ENCODE measurements at places on chromosomes 1 and 21. TPM values are rescaled to one million over a fixed set of nuclear protein-coding genes. Genes with fewer than 3 reads are reported as not detected.

GRCh38 chr1:167728818-167729410 lies 7.1 kb downstream of the MPZL1 start:
- no peaks in the 10 kb centered on the region for H3K4me1 ChIP-seq
- no peaks in the 10 kb centered on the region for H3K36me3 ChIP-seq
- H3K4me3 ChIP-seq: no peak overlapping the region
- DNase-seq: no peak

GRCh38 chr1:202862679-202863560 lies 26.0 kb downstream of the RABIF start:
- no peak overlapping the region for H3K27ac ChIP-seq
- peaks cover 19% of the 10 kb centered on the region for H3K27me3 ChIP-seq
- H3K4me1 ChIP-seq: peaks cover 15% of the 10 kb centered on the region
- H3K36me3 ChIP-seq: no peaks in the 10 kb centered on the region

GRCh38 chr1:79575424-79575823 lies 568.9 kb upstream of the ADGRL4 start:
- H3K36me3 ChIP-seq: no peaks in the 10 kb centered on the region
- no peaks in the 10 kb centered on the region for H3K27me3 ChIP-seq
- no peak overlapping the region for H3K27ac ChIP-seq
- H3K4me1 ChIP-seq: no peaks in the 10 kb centered on the region
- no peak for DNase-seq

DNA sequence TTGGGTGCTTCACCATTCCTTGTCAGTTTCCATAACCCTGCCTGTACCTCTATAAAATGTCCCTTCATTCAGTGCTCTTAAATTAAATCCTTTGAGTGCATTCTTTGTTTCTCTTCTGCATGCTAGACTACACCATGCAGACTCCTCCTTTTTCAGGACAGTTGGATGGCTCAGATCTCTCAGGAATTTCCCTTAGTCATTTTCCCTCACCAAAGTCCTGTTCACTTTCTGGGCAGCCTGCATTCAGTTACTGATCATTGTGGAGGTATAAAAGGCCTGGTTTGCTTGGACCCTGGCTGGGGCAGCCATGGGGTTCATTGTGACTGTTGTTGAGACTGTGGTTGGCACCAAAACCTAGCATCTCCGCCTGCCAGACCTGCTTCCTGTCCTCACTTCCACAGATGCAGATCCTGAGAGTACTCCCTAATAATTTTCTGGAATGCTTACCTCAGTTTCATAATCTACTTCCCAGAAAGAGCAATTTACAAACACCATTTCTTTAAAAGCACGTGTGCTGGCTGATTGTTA lies 88.4 kb downstream of the PDE4B start:
- H3K4me3 ChIP-seq: no peak overlapping the region
- no peak for DNase-seq
- no peaks in the 10 kb centered on the region for H3K4me1 ChIP-seq
- H3K27me3 ChIP-seq: no peaks in the 10 kb centered on the region
- H3K27ac ChIP-seq: no peak overlapping the region

DNA sequence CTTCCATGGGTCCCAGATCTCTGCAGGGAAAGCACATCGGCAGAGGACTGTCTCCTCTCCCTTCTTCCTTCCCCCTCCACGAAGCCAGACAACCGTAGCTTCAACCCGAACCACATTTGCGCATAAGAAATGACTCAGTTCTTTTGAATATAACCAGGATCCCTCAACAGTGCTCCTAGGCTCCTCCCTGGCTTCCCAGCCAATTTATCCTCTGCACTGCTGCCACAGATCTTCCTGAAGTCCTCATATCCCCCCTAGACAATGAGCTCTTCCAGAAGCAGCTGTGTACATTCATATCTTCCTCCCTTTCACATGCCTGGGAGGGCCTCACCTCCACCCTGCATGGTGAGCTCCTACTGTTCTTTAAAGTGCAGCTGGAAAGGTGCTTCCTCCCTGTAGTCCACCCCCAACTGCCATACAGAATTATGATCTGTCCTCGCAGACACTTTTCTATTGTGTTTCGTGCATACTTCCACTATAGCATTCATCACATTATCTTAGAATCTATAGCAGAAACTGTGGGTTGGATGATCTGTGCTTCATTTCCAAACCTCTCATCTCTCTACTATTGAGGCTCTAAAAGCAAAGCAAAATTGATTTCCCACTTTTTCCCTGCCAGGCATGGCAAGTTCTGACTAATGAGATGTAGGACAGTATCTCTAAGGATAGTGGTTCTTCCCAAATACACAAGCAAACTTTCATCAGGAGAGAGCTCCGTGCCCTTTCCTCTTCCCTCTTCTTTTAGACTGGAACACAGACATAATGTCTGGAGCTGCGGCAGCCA lies 179.3 kb upstream of the HMGB4 start:
- H3K4me3 ChIP-seq: no peak overlapping the region
- no peaks in the 10 kb centered on the region for H3K4me1 ChIP-seq
- peaks cover 8% of the 10 kb centered on the region for H3K27me3 ChIP-seq
- DNase-seq: no peak

- peaks cover 7% of the 10 kb centered on the region for H3K4me1 ChIP-seq
- peak overlapping the region; percentile 48 for H3K4me3 ChIP-seq
- peak; percentile 6 for DNase-seq
- H3K27me3 ChIP-seq: no peaks in the 10 kb centered on the region
- no peaks in the 10 kb centered on the region for H3K36me3 ChIP-seq
Measured at GRCh38 chr21:15051644-15052458, 12.9 kb downstream of the NRIP1 start.

DNA sequence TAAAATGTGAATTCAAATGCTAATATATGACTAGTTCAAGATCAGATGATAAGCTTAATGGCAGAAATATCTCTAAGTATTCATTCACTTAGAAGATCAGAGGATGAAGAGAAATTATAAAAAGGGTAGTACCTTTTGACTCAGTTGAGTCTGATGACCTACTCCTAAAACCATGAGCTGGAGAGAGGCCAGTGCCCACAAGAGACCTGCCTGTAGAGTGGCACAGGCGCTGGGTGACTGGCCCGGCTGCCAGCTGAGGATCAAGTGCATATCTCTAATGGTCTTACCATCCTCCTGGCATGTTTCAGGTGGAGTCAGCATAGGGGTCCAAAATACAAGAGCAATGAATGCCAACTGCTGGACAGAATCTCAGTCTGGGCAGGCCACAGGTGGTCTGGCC lies 14.1 kb downstream of the DDAH1 start:
- no peaks in the 10 kb centered on the region for H3K4me1 ChIP-seq
- DNase-seq: no peak
- H3K27me3 ChIP-seq: no peaks in the 10 kb centered on the region
- H3K4me3 ChIP-seq: no peak overlapping the region
- H3K36me3 ChIP-seq: no peaks in the 10 kb centered on the region
- no peak overlapping the region for H3K27ac ChIP-seq

DNA sequence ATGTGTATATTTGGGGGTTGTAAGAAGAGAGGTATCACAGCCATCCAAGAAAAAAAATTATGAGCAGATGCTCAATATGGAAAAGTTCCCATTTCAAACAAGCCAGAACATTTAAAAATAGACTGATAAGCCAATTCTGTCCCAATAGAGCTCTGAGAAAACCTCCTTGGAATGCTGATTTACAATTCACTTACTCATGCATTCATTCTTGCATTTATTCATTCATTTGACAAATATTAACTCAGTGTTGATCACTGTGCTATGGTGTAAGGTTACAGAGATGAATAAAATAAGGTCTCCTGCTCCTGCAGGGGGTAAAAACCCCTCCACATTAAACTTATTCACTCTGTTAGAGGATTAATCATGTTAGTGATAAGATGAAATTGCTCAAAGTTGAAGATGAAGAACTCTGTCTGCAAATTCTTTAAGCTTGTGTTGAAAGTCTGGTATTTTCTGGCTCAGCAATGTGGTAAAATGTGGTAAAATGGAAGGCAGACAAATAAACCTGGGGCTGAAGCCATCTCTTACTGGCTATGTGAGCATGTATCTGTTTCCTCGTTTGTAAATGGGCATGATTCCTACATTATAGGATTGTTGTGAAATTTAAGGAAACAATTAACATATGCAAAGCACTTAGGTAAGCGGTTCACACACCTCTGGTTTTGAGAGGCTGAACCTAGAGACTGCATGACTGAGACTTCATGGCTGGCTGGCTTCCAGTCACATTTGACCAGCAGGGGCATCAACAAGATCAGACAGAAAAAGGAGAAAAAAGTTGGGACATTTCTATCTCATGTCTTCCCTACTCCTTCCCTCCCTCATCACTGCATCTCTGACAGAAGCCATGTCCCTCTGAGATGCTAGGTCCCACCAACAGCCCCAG lies 45.0 kb upstream of the DAB1 start:
- no peak overlapping the region for H3K27ac ChIP-seq
- no peak for DNase-seq
- H3K4me1 ChIP-seq: no peaks in the 10 kb centered on the region
- H3K36me3 ChIP-seq: no peaks in the 10 kb centered on the region
- no peaks in the 10 kb centered on the region for H3K27me3 ChIP-seq

GRCh38 chr1:100037656-100037926 lies 67.8 kb downstream of the SLC35A3 start:
- H3K4me1 ChIP-seq: peaks cover 39% of the 10 kb centered on the region
- H3K27me3 ChIP-seq: no peaks in the 10 kb centered on the region
- DNase-seq: no peak

DNA sequence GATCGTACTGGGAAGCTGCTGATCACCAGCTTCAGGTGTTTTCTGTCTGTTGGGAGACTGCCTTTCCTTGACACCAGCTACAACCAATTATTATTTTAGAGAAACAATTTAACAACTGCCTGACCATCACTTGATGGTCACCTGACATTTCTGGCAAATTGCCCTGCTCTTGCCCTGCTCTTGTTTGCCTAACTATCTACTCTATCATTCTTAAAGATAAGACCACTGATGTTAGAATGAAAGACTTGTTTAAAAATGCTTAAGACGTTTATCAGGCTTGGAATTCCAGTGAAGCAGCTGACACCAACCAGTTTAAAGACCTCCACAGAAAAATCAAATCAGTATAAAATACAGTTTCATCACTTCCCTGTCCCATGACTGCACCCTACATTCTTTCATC lies 423.3 kb upstream of the CAMK1G start:
- DNase-seq: no peak
- H3K27me3 ChIP-seq: no peaks in the 10 kb centered on the region
- H3K36me3 ChIP-seq: no peaks in the 10 kb centered on the region
- no peak overlapping the region for H3K4me3 ChIP-seq

- H3K27me3 ChIP-seq: no peaks in the 10 kb centered on the region
- no peak overlapping the region for H3K27ac ChIP-seq
- no peaks in the 10 kb centered on the region for H3K36me3 ChIP-seq
- no peak for DNase-seq
Measured at GRCh38 chr1:184150776-184151531, 99.4 kb downstream of the TSEN15 start.

DNA sequence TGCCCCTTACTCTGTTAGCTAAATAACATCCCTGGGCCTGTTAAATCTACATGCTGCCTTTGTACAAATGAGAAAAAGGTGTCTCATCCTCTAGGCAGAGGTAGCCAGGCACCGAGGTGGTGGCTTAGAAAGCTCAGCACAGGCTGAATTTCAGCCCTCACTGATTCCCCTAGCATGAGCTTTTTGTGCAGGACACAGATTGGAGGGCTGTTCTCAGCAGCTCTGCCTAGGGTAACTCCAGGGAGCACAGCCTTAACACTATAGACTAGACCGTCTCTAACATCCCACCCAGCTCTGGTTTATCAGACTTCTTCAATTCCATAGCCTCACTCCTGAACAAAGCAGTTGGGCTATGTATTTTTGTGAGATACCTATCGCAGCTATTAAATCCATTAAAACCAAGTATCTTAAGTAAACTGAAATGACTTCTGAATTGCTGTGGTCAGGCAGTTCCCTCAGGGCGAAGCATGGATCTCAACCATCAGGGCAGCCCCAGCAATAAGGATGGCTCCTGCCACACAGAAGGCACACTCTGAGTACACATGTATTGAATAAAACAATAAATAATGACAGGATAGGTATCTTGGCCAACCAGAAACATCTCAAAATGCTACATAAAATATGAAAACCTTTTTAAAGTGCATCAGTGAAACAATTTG lies 14.8 kb downstream of the S100A6 start:
- H3K36me3 ChIP-seq: no peaks in the 10 kb centered on the region
- DNase-seq: no peak
- no peak overlapping the region for H3K4me3 ChIP-seq
- H3K27ac ChIP-seq: no peak overlapping the region
- H3K27me3 ChIP-seq: no peaks in the 10 kb centered on the region

DNA sequence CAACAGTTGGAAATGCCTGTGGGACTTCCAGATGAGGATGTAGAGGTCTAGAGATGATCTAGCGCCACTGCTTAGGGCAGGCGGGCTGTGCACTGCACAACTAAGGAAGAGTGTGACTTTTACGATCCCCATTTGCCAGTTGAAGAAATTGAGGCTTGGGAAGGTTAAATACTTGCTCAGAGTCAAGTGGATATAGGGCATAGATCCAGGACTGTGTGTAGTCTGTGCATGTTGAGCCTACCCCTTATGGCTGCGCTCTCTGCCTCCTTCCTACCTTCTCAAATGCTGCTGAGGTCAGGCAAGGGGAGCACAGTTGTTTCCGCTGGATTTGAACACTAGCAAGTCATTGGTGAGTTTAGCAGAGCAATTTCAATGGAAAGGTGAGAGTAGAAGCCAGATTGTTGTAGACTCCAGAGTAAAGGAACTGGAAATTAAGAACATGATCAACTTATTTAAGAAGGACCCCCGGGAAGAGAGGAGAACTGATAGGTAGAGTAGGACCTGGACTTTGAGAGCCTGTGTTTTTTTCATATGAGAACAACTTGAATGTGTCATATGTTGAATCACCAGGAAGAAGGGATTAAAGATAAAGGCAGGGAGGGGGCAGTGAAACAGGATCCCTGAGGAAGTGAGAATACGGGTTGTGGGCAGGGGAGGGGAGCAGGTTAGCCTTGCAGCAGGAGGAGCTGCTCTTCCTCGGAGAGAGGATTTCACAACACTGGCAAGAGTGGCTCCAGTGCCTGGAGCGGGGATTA lies 2.7 kb downstream of the CAPN2 start:
- no peaks in the 10 kb centered on the region for H3K27me3 ChIP-seq
- peak overlapping the region; percentile 93 for H3K27ac ChIP-seq
- peaks cover 78% of the 10 kb centered on the region for H3K4me1 ChIP-seq
- peaks cover 17% of the 10 kb centered on the region for H3K36me3 ChIP-seq

DNA sequence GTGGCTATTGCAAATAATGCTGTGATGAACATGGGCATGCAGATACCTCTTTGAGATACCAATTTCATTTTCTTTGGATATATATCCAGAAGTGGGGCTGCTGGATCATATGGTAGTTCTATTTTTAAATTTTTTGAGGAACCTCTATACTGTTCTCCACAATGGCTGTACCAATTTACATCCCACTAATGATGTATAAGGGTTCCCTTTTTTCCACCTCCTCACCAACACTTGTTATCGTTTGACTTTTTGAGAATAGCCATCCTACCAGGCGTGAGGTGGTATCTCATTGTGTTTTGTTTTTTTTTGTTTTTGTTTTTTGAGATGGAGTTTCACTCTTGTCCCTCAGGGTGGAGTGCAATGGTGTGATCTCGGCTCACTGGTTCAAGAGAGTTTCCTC lies 6.6 kb upstream of the NUCKS1 start:
- no peak overlapping the region for H3K4me3 ChIP-seq
- no peak for DNase-seq
- H3K4me1 ChIP-seq: no peaks in the 10 kb centered on the region
- no peak overlapping the region for H3K27ac ChIP-seq
- no peaks in the 10 kb centered on the region for H3K36me3 ChIP-seq
- no peaks in the 10 kb centered on the region for H3K27me3 ChIP-seq

GRCh38 chr1:226135709-226136108 lies 50.8 kb downstream of the ACBD3 start:
- H3K27me3 ChIP-seq: no peaks in the 10 kb centered on the region
- no peak for DNase-seq
- no peaks in the 10 kb centered on the region for H3K4me1 ChIP-seq
- no peaks in the 10 kb centered on the region for H3K36me3 ChIP-seq
- H3K27ac ChIP-seq: no peak overlapping the region

The ARHGAP30 gene
- 204 TPM for total RNA-seq

The ACTN2 gene
- total RNA-seq: not detected

Measured in CD4-positive, CD25-positive, alpha-beta regulatory T cell (primary cell).